ENCODE measurements at places on chromosomes 3 and 15.

DNA sequence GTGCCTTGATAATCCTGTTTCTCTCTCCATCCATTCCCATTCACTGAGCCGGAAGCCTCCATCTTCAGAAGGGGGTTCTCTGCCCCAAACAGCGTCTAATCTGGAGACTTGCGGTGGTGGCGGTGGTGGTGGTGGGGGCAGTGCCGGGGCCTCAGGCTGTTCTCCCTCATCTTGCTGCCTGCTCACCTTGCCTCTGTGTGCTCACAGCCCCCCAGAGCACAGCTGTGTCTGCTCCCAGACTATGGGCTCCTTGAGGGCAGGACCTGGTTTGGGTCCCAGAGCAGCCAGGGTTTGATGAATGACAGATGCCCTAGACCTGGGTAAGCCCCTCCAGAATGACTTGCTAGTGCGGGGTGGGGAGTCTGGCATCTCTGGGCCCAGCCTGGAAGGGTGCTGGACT lies 430 bp upstream of the PSTPIP1 start:
- DNase-seq = no peak

GRCh38 chr15:29433507-29434248 lies 164.1 kb upstream of the NSMCE3 start:
- DNase-seq = no peak

GRCh38 chr15:38066612-38067011 lies 132.2 kb downstream of the TMCO5A start:
- DNase-seq = no peak

GRCh38 chr3:53320697-53321096 lies 26.6 kb downstream of the DCP1A start:
- DNase-seq = no peak

GRCh38 chr3:23489300-23490158 lies 286.4 kb downstream of the UBE2E2 start:
- no peak for DNase-seq
